ENCODE measurements at places on chromosomes 1 and 21. TPM values are rescaled to one million over a fixed set of nuclear protein-coding genes. Genes with fewer than 3 reads are reported as not detected.

DNA sequence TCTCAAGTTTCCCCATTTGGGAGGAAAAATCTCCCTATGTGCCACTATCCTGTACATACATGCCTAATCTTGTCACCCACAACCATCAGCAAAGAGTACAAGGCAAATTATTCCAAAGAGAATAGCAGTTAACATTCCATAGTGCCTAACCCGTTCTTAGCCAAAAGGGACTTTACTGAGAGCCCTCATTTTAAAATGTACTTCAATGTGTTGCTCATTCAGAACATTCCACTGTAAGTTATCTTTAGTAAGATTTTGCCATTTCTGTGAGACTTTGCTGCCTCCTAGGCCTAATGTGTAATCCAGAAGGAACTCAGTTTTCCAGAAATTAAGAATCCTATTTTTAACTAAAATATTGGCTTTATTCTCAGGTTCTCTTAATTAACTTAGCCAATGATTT is 11.3 kb upstream of the MRPL55 start:
- DNase-seq: no peak

DNA sequence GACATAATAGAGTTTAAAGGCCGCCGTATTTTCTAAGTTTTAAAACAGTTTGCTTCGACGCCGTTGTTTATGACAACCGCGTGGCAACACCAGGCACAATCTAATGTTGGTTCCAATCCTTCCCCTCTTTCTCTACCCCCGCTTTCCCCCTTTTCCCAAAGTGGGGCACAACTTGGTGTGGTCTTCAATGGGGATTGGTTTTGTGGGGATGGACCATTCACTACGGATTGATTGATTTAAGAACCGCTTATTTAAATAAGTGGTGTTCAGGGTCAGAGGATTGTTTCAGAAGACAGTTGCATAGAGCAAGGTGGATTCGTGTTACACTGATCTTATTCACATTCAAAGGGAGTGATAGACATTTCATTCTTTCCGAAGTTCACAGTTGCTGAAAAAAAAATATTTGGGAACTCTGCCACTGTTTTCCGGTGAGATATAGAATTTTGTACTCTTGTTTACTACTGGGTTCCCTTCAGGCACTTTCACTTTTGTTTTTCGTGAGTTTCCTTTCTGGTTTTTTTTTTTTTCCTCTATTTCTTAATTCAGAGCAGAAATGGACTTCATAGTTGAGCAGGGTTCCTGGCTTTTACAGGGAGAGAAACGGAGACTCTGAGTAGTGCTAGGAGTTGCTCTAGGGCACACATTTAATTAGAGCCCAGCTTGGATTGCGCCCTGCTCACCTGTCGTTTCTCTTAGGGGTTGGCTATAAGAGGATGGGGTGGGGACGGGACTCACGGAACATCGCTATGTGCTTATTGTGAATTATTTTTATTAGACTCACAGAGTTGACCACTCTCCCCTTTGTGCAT is 79.6 kb upstream of the AK4 start:
- no peak for DNase-seq

The NBPF10 gene
- total RNA-seq: 1.7 TPM

GRCh38 chr1:167904652-167905130 is 9.2 kb downstream of the ADCY10 start:
- no peak for DNase-seq

- no peak for DNase-seq
These were observed 62.3 kb downstream of the AK4 start for GRCh38 chr1:65210325-65210724.

- DNase-seq: no peak
These were observed 18.5 kb upstream of the BCL9 start for GRCh38 chr1:147522775-147523174.

- no peak for DNase-seq
These were observed 128.7 kb upstream of the F3 start for GRCh38 chr1:94670273-94670672.

GRCh38 chr1:40003156-40004093 is 37.1 kb upstream of the CAP1 start:
- no peak for DNase-seq

- DNase-seq: no peak
These were observed 86.8 kb upstream of the PUM1 start for GRCh38 chr1:31152181-31152795.

The AADACL3 gene
- total RNA-seq: not detected

GRCh38 chr1:177171536-177172123 is 872 bp downstream of the BRINP2 start:
- DNase-seq: no peak

DNA sequence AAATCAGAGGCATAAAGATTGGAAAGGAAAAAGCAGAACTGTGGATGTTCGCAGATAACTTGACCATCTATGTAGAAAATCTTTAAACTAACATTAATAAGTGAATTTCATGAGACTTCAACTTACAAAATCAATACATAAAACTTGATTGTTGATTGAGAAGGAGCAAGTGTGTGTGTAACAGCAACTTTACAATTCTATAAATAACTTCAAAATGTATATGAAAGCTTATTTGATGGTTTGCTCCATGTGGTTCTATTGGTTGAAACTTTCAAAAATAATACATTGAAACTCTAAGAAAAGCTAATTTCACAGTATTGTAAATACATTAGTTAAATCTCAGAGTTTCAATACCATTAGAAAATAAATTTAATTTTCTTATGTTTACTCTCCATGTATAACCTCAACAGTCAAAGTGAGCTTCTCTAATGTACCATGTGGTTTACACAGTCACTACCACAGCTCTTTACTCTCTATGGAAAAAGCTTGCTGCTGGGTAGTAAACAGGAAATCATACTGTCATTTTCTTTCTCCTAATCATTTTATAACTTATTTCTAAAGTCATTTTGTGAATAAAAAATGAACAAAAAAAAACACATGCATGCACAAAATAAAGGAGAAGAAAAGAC is 12.0 kb downstream of the AKT3 start:
- no peak for DNase-seq

GRCh38 chr1:21861602-21862429 is 49.8 kb downstream of the LDLRAD2 start:
- DNase-seq: no peak

- peak; percentile 56 for DNase-seq
These were observed 13.7 kb upstream of the TMEM51 start for GRCh38 chr1:15139654-15140350.

The CLDN19 gene
- total RNA-seq: not detected

DNA sequence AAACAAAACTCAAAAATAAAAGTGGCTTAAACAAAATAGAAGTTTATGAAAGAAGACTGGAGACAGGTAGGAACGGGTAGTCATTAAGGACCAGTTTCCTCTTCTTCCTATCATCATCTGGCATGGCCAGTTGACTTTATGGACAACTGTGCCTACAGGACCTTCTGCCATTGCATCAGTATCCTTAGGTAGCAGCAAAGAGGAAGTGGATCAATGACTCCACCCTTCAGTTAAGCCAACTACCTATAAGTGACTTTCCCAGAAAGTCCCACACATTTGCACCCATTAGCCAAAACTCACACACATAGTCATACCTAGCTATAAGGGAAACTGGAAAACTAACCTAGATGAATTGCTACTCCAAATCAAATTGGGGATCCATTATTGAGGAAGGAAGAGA is 51.7 kb downstream of the RASAL2 start:
- no peak for DNase-seq

The RAB7B gene
- total RNA-seq: 0.22 TPM

GRCh38 chr1:56774067-56774609 is 45.1 kb downstream of the FYB2 start:
- no peak for DNase-seq

DNA sequence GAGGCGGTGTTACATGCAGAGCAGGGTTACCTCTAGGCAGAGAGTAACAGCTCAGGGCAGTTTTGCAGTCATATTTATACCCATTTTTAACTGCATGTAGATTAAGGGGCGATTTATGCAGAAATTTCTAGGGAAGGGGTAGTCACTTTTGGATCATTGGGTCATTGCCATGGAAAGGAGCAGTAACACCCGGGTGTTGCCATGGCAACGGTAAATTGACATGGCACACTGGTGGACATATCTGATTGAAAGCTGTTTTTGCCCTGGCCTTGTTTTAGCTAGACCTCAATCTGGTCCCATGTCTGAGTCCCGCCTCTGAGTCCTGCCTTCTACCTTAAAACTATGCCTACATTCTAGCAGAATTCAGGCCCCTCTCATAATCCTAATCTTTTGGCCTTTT is 11.8 kb upstream of the USP1 start:
- DNase-seq: no peak

The SPRR2E gene
- not detected for total RNA-seq

DNA sequence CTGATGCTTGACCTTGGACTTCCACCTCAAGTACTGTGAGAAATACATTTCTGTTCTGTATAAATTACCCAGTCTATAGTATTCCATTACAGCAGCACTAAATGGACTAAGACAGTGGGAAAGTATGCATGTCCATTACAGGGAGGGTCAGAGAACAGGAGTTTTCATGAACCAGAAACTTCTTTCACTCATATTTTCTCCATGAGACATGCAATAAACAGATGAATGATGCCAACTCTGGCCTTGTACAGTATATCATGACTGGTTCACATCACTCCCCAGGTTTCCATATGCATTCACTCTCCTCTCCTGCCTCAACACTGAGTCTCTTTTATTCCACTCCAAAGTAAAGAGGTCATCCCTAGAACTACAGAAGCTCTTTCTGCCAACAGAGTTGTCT is 4.5 kb upstream of the IFI16 start:
- DNase-seq: no peak
